ENCODE measurements at places on chromosomes 13 and 19. TPM values are rescaled to one million over a fixed set of nuclear protein-coding genes. Genes with fewer than 3 reads are reported as not detected.

DNA sequence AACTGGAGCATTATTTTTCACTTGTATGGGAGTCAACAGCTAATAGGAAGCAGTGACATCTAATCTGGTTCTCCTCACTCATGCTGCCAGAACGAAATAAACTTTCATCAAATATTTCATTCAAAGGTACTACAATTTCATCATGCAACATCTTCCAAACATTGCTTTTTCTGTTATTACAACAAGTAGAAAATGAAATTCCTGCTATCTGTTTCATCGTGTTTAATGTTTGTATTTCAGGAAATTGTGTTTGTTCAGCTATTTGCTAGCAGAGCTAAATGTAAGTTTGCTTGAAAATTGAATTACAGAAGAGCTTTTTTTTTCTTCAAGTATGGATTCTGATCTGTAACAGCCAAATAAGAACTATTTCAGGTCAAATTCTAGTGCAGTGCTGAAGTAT is 90.1 kb downstream of the SLITRK6 start:
- H3K4me1 ChIP-seq: no peaks in the 10 kb centered on the region
- no peaks in the 10 kb centered on the region for H3K27me3 ChIP-seq
- no peak for DNase-seq
- H3K36me3 ChIP-seq: no peaks in the 10 kb centered on the region

DNA sequence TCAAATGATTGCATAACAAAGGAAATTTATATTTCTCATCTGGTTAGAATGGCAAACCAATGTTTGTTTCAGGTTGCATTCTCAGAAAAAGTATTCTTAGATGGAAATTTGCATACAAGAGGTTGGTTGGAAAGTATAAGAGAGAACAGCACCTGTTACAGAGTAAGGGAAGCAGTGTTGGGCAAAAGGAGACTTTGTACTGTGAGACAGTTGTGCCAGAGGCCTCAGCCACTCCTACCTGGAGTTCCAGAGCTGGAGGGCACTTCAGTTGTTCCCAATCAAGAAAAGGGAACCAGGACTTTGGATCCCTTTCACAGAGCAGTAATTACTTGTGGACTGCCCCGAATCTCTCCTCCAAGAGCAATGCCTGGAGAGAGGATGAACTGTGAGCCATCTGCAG is 81.8 kb downstream of the SPRY2 start:
- no peaks in the 10 kb centered on the region for H3K27me3 ChIP-seq
- no peaks in the 10 kb centered on the region for H3K36me3 ChIP-seq
- H3K4me1 ChIP-seq: no peaks in the 10 kb centered on the region
- DNase-seq: no peak
- H3K27ac ChIP-seq: no peak overlapping the region

DNA sequence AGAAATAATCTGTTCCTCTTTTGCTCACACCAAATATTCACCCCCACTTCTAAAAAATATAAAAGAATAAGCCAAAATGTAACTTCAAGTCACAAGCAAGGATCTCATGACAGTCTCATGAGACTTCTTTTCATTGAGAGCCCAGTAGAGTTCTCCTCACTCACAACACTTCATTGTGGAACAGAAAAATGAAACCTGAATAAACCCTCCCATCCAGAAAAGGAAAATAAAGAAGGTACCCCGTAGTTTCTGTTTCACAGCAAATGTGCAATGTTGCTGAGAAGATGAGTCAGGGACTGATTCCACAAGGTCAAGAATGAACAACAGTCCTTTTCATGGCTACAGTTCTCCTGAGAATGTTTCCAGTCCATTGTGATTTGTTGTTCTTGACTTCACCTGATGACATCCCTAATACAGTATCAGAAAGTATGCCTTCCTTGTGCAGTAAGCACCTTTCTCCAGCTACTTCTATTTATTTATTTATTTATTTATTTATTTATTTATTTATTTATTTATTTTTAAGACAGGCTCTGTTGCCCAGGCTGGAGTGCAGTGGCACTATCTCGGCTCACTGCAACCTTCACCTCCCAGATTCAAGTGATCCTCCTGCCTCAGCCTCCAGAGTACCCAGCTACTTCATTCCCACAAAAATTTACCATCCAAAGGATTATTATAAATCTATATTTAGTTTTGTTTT is 6.4 kb upstream of the ZNF841 start:
- DNase-seq: no peak
- H3K4me1 ChIP-seq: no peaks in the 10 kb centered on the region
- no peak overlapping the region for H3K27ac ChIP-seq
- no peaks in the 10 kb centered on the region for H3K36me3 ChIP-seq
- H3K4me3 ChIP-seq: no peak overlapping the region

DNA sequence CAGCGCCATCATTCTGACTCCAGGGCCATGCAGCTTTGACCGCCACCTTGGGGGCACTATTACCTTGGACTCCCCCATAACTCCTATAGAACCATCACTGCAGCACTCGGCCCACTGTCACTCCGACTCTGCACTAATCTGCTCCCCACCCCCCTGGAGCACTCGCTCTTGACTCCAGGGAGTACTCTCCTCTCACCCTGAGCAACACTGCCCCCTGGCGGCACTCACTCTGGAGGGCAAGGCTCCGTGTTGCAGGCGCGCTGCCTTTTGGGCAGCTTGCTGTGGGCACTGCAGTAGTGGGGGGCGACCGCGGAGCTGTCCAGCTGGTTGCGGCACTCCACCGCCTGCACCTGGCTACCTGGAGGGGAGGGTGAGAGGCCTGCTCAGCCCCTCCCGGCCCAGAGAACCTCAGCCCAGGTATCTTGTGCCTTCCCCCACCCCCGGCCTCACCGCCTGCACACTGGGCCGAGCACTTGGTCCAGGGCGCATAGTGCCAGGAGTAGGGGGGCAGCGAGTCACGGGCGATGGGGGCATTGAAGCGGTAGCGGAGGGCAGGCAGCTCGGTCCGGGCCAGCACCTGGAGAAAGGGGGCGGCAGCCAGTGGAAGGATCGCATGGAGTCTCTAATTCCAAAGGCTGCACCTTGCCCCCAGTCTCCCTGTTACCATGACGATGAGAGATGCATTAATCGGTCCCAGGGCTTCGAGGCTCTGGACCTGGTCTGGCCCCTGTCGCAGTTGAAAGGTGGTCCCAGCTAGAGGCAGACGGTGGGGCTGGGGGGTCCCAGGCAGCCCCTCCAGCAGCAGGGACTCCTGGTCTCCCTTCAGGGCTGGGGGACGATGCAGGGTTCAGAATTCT is 8.9 kb upstream of the MYO1F start:
- peak; percentile 63 for DNase-seq
- H3K4me3 ChIP-seq: no peak overlapping the region
- no peaks in the 10 kb centered on the region for H3K27me3 ChIP-seq
- H3K4me1 ChIP-seq: no peaks in the 10 kb centered on the region
- H3K27ac ChIP-seq: no peak overlapping the region
- no peaks in the 10 kb centered on the region for H3K36me3 ChIP-seq

ZFP28 gene
- total RNA-seq: 8.0 TPM

DNA sequence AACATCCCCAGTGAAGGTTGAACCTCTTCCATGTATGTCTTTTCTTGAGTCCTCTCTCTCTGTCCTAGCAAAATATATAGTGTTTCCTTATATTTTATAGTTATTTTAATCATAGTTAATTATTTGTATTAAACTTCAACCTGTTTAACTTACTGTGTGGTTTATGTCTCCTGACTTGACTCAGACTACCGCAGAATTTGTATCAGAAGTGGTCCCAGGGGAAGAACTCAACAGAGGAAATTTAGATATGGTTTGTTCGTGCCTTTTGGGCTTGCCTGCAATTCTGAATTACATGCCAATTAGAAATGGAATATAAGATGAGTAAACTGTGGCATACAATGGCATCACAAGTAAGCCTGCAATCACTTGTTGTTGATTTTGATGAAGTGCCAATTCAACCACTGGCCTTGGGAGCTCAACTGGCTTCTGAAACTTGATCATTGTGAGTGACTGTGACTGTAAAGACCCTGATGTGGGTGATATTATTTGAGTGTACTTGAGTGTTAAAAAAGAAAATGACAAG is 1459.5 kb upstream of the PCDH20 start:
- no peak for DNase-seq
- H3K4me1 ChIP-seq: no peaks in the 10 kb centered on the region
- no peaks in the 10 kb centered on the region for H3K27me3 ChIP-seq
- no peak overlapping the region for H3K4me3 ChIP-seq
- H3K36me3 ChIP-seq: no peaks in the 10 kb centered on the region

DNA sequence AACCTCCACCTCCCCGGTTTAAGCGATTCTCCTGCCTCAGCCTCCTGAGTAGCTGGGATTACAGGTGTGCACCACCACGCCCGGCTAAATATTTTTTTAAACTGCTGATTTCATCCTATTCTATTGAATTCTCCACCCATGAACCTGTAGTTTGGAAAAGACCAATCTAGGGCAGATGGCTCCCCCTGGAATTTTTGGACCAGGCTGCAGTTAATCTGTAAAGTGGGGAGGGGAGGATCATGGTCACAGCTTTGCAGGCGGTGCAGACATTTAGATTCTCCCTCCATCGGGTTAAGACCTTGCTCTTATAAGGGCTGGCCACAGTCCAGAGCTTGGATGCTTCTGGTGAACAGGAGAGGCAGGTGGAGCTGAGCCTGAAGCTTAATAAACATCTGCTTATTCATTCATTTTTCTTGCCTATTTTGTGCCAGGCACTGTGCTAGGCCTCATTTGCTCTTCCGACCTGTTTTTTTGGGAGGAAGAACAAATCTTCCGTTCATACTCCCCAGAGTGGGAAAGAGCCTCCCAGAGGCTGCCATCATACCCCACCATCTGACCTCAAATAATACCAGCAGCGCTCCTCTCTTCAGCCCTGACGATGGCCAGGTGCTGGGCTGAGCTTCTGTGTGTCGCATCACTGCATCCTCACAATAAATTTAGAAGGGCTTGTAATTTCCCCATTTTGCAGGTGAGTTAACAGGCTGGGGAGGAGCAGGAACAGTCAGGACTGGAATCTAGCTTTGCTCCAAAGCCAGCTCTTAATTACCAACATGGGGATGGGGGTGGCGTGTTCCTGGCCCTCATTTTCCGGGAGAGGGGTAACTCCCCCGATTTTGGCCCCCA is 902 bp upstream of the CCDC106 start:
- DNase-seq: no peak
- H3K4me1 ChIP-seq: peaks cover 42% of the 10 kb centered on the region
- no peaks in the 10 kb centered on the region for H3K36me3 ChIP-seq

VAV1 gene
- 1.4 TPM for total RNA-seq

GRCh38 chr13:30072818-30073186 is 222.4 kb upstream of the UBL3 start:
- no peak overlapping the region for H3K4me3 ChIP-seq
- no peak for DNase-seq
- H3K4me1 ChIP-seq: no peaks in the 10 kb centered on the region
- H3K36me3 ChIP-seq: no peaks in the 10 kb centered on the region
- H3K27me3 ChIP-seq: peaks cover 11% of the 10 kb centered on the region

DNA sequence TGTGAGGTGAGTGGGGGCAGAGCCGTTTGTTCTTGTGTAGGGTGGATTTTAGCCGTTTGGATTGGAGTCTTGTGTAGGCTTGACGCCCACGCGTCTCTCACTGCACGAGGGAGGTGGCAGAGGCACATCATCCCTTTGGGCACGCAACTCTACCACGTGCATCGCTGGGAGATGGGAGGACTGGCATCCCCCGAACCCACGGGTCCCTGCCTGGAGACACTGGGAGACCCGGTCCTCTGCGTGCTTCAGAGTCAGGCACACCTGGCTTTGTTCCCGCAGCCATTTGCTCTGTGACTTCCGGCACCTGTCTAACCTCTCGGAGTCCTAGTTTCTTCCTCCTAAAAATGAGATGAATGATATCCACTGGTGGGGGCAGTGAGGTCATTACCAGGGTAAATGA is 6.4 kb downstream of the ARHGEF7 start:
- no peaks in the 10 kb centered on the region for H3K36me3 ChIP-seq
- H3K4me1 ChIP-seq: peaks cover 3% of the 10 kb centered on the region
- DNase-seq: no peak
- H3K4me3 ChIP-seq: no peak overlapping the region

CCDC106 gene
- total RNA-seq: 12.9 TPM

GRCh38 chr13:82625717-82626116 is 1256.6 kb downstream of the SLITRK1 start:
- H3K36me3 ChIP-seq: no peaks in the 10 kb centered on the region
- no peaks in the 10 kb centered on the region for H3K27me3 ChIP-seq
- H3K4me3 ChIP-seq: no peak overlapping the region
- no peaks in the 10 kb centered on the region for H3K4me1 ChIP-seq
- no peak overlapping the region for H3K27ac ChIP-seq

DNA sequence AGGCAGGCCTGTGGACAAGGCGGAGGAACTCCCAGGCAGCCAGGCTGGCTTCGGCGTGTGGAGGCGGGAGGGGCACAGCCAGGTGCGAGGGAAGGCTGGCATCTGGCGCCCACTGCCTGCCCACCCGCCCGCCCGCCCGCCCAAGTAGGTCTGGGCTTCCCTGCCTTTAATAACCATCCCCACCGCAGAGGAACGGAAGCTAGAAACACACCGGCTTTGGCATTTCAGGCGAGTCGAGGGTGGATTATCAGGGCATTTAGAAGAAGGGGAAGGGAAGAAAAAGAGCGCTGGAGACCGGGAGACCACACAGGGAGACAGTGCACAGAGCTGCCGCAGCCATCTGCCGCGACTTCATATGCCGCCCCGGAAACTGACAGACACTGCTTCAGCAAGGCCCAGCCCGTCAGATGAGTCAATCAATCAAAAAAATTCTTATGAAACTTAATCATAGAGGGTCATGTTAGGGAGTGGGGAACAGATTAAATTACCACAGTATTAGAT is 199.7 kb downstream of the TSHZ3 start:
- no peak overlapping the region for H3K27ac ChIP-seq
- DNase-seq: no peak
- H3K4me1 ChIP-seq: no peaks in the 10 kb centered on the region
- H3K27me3 ChIP-seq: no peaks in the 10 kb centered on the region
- H3K36me3 ChIP-seq: no peaks in the 10 kb centered on the region

DNA sequence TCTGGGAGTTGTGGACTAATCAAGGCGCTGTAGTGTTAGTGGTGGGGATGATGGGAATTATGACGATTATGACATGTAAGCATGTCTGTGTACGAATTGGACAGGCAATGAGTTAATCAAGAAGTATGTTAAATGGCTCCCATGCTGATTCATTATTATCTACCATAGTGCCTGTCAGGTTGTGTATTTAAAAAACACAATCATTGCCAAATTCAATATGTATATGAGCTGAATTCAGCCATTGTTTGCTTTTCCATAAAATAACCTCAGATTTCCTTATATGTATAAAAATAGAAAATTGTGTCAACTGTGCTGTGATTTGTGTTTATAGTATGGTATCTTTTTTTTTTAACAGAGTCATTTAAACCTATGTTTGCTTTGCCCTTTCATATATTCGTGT is 37.1 kb downstream of the PCCA start:
- H3K27me3 ChIP-seq: no peaks in the 10 kb centered on the region
- no peak overlapping the region for H3K27ac ChIP-seq

SLC46A3 gene
- total RNA-seq: 19.3 TPM

GRCh38 chr13:100522618-100523309 is 65.8 kb downstream of the GGACT start:
- H3K36me3 ChIP-seq: no peaks in the 10 kb centered on the region
- H3K27ac ChIP-seq: no peak overlapping the region
- H3K27me3 ChIP-seq: no peaks in the 10 kb centered on the region
- no peak for DNase-seq
